ENCODE measurements at places on chromosomes 2 and 18.

GRCh38 chr18:45291621-45292615, 323.4 kb upstream of the SLC14A2 start:
- DNase-seq = peak; percentile 37

DNA sequence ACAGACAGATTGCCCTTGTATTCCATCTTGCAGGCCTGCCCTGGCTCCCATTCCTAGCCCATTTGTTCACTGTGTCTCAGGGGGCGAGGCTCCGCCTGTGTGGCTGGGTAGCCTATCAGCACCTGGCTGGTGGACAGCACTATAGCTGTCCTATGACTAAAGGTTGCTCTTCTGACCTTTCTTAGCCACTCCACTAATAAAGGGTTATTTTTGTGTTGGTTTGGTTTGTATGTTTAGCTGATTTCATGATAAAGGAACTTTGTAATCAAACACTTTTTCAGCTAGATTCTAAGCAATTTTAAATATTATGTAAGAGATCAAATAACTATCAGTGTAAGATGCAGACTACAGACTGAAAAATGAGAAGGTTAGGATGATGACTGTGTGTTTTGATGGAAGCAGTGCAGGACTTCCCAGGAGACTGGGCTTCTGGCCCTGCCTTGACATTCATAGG, 72.2 kb downstream of the CRIM1 start:
- no peak for DNase-seq

DNA sequence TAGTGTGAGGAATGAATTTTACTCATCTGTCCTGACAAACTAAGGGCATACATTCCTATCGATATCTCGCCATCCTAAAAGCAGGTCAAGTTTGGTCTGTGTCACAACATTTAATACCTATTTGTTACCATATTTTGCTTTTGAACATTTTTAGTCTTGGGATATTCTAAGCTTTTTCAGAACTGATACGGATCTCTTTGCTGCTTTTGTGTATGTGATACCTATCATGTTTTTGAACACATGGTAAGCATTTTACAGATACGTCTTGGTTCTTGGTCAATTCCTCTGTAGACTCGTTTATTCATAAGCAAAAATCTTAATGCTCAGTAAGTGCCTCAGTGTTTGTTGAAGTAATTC, 592 bp downstream of the ZNF397 start:
- DNase-seq = no peak

DNA sequence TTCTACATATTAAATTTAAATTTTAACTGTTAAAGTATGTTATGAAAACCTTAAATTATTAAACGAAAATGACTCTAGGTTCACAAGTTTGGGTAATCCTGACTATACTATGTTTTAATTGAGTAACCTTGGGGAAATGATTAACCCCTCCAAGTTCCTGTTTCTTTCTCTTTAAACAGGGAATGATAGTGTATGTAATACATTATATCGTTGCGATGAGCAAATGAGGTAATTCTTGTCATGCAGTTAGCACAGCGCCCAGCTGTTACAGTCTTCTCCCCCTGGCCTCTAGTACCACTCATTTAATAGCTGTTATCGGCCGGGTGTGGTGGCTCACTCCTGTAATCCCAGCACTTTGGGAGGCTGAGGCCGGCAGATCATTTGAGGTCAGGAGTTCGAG, 80.4 kb downstream of the MTA3 start:
- no peak for DNase-seq

DNA sequence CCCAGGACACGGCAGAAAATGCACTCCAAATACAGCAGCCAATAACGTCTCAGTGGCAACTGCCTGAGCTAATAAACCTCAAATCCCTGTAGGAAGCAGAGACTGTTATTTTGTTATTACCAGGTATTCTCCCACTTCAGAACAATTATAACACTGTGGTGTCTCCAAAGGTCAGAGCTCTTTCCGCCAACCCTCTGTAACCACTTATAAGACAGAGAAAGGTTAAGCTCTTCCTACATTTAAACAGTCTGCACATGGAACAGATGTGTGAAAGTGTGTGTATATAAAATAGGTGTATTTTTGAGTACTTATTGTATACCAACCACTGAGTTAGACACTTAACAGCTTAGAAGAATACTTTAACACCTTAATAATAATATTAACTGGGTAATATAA, 64.1 kb downstream of the FBXO15 start:
- peak; percentile 10 for DNase-seq

GRCh38 chr18:76396792-76397191, 98.2 kb downstream of the ZNF516 start:
- DNase-seq = no peak

- DNase-seq = peak; percentile 7
Measured at GRCh38 chr2:227124811-227125210, 39.2 kb downstream of the COL4A4 start.

DNA sequence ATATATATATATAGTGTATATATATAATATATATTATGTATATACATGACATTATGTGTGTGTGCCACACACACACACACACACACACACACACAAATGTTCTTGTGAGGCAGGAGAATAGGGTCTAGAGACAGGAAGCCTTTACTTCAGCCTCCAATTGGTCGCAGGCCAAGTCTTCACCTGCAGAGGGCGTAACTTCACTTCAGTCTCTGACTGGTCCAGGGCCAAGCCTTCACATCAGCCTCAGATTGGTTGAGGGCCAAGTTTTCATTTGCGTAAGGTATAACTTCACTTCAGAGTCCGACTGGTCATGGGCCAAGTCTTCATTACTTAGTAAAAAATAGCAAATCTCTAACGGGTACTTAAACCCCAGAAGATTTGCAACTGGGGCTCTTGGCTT, 13.2 kb upstream of the SS18 start:
- DNase-seq = no peak

Measured in NCI-H2081 (cell line).